ENCODE measurements at places on chromosomes 5 and 9.
A peak's percentile ranks its signal among the peaks of the same experiment; 100 is the strongest.

GRCh38 chr5:133801955-133802751, 166.3 kb downstream of the C5orf15 start:
- no peak for DNase-seq

DNA sequence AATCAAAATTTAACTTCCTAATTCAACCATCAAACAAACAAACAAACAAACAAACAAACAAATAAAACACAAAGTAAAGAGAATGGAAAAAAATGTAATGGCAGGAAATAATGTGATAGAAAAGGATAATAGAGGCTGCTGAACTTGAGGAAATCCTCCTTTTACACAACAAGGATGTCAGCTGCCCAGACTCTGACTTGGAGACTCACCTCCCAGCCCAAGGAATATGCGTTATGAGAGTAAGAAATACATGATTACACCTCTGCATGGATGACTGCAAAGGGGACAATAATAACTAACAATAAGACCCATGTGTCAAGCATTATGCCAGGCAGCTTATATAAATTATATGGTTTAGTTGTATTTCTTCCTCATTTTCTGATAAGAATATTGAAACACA, 46.6 kb upstream of the JAK2 start:
- no peak for DNase-seq

DNA sequence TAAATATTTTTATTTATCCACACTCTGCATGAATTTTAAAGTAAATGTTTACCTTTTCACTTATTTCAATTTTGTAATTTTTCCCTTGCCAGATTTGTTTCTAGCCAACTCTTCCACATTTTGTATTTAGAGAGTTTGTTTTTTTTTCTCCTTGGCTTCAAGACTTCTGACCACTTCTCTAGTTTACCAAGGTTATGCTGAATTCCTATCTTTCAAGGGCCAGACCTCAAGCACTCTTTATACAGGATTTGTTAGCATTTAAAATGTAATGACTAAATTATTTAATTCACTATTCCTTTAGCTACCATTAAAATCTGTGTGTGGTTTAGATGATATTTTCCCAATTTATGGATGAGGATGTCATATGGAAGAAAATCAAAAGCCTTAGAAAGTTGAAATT, 42.5 kb downstream of the MEF2C start:
- DNase-seq: no peak

DNA sequence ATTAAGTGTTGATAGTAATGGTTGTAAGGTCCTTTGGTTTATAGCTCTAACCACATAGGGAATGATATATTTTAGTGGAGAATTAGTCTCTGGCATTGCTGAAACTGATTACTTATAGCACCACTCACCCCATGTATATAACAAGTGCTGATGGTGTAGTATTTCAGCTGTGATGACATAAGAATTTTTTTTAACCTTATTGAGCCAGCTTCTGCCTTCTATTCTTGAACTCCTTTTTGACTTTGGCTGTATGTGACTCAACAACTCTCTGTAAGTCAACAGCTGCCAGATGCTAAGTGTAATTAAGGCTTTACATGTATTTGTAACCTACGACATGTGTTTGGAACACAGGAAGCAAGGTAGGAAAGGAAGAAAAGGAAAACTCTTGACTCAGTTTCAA, 929.6 kb upstream of the WWC1 start:
- DNase-seq: no peak

DNA sequence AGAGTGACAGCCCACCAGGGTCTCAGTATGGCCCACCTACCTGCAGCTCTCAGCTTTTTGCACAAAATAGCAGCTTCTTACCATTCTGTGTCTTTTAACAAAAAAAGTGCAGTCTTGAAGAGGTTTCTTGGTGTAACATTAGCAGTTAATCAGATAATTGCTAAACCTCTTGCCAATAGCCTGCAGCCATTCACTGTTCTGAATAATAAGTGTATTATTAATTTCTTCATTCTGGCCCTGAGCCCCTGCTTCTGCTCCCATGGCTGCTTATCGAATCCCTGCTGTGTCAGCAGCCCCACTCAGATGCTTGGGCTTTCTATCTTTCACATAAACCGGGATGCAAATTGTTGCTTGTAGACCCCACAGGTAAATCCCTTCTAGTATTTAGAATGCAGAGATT, 485.9 kb downstream of the CAAP1 start:
- DNase-seq: no peak

DNA sequence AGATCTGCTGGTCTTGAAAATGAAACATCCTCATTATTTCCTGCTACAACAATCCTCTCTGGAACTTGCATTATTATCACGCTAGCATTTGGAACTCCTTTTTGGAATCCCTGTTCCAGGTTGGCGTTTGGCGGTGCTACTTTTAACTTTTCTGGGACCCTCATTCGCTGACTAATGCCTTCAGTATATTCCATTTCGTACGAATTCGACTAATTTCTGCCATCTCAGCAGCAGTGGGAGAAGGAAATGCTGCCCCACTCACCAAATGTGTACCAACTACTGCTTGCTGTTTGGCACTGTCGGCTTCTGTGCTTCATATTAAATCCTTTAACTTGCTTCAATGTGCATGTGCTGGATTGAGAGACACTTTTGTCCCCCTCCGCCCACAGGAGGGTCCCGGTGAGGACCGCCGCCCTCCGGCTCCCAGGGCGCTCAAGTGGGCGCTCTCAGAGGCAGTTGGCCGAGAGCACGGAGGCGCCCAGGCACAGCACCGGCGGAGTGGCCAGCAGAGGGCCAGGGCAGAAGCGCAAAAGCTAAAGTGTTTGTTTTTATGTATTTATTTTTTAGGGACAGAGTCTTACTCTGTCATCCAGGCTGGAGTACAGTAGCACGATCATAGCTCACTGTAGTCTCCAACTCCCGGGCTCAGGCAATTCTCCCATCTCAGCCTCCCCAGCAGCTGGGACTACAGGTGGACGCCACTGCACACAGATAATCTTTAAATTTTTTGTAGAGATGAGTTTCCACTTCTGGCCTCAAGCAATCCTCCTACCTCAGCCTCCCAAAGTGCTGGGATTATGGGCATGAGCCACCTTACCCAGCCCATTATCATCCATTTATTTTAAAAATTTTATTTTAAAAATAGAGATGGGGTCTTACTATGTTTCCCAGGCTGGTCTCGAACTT, 11.9 kb downstream of the PDE6A start:
- no peak for DNase-seq

DNA sequence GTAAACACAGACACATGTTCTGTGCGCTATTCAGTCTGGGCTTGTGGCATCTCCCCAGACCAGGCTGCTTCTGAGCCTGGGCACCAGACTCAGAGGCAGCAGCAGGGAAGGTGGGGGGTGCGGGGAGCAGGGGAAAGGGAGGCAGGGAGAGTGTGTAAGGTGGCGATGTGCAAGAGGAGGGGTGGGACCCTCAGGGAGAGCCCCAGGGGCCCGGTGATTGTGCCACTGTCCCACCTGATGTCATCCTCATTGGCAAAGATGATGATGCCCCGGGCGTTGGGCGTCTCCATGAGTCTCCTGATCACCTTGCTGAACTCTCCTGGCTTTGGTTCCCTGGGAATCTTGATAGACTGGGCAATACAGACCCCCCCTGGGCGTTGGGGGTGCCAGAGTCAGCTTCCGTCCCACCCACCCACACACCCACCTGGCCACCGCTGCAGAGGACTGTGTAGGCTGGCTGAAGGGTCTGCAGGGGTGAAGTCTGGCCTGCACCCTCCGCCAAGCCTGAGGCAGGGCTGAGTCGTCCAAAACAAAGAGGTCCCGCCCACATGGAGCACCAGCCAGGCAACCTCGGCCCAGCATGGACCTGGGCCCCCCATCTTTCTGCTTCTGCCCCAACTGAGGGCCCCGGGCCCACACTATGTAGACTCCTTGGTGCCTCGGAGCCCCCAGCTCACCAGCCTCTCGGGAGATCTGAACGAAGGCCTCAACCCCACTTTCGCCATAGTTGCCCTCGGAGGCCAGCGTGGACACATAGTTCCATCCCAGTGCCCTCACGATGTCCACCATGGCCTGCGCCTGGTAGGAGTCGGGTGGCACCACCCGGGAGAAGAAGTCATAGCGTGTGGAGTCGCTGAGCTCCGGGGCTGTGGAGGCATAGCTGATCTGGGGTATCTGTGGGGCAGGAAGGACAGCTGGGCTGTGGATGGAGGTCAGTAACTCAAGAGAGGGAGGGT, 3.7 kb downstream of the GRM6 start:
- no peak for DNase-seq

GRCh38 chr9:21974722-21975409, 19.3 kb downstream of the CDKN2A start:
- DNase-seq: no peak

GRCh38 chr5:1783216-1783554, 16.5 kb downstream of the MRPL36 start:
- DNase-seq: peak; percentile 63

DNA sequence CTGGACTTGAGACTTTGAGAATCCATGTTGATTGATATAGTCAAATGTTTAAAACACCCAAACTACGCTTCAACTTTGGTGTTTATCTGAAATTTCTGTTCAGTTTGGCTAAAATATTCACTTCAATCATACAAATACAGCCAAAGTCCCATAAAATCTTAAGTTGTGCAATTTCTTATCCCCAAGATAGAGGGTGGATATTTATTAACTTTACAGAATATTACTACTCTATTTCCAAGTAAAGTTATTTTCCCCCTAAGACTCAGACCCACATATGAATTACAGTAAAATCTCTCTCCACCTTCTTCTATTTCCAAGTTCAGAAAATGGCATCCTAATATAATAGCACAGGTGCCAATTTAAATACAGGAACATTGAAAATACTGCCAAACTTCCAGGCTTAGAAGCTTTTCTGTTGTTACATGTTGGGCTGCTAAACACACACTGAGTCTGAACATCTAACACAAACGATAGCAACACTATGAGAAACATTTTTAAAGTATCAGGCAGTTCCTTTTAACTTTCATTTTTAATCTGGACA, 290.3 kb downstream of the EBF1 start:
- no peak for DNase-seq

DNA sequence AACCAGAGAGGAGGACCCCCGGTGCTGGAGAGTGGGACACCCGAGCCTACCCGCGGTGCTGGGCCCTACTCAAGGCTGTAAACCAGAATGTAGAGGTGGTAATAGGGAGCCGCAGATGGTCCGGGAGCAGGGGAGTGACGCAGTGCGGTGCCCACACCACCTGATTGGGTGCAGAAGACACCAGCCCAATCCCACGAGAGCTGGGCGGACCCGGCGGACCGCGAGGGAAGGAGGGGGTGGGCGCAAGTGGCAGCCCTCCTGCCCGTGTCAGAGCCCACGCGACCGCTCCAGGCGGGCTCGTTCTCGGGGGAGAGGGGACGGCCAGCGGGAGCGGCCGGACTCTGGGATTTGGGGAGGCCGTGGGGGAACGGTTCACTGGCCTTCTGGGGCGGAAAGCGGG, 71.2 kb downstream of the C9orf50 start:
- no peak for DNase-seq

DNA sequence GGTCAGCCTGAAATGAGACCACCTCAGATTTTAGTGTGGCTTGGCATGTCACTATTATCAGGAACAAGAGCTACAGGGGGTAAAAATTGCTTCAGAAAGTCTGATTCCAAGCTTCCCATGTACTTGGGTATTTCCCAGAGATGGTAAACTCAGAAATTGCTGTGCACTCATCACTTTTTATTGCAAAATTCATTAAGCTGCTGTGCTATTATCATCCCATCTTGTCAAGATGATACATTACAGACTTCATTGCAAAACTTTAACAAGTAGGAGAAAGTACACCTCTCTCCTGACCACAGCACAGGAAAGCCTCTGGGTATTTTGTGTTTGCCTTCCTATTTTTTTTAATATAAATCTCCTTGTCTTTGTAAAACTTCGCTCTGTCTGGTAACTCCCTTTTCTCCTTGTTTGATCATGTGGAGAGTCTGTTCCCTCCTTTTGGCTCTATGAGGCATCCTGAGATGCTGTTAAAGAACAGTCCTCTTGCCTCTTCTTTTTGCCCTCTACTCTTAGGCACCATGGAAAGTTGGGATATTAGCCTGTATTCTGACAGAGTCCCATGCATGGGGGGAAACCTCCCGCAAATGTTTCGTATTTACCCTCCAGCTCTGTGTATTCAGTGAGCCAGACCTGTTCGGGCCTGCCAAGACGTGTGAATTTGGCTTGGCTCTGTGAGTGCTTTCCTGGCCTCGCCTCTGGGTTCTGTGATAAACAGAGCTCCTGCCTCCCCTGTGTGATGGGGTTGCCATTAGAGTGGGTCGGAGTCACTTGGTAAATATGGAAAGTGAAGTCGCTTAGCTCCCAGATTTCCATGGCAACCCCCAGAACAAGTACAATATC, 260.7 kb downstream of the NR3C1 start:
- DNase-seq: no peak

DNA sequence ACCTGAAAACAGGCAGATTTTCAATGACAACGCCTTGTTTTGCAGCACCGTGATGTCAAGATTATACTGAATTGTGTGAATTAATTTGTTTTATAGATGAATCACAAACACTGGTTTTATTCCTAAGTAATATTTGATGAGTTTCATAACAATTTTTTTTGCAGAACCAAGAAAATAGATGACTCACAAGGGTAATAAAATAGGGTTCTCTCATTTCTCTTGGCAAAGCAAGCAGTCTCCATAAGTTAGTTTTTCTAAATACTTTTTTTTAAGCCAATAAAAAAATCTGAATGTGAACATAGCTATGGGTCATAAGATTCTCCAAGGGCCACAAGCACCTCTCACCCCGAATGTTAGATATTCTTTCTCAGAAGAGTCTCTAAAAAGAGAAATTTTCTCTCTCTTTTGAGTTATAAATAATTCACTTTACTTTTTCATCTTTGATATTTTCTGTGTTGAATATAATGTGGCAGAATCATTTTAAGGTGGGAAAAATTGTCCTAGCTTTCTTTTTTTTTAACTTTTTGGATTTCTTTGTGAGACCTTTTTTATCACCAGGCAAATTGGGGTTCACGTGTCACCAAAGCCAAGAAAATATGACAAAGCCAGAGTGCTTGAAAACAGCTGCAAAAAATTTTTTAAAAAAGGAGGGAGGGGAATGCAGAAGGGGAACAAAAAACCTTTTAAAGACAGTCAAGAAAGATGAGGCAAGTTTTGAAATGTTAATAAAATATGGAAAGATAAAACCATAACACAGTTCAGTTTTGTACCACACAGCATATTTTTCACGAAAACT, 174.6 kb upstream of the DAPK1 start:
- DNase-seq: no peak

DNA sequence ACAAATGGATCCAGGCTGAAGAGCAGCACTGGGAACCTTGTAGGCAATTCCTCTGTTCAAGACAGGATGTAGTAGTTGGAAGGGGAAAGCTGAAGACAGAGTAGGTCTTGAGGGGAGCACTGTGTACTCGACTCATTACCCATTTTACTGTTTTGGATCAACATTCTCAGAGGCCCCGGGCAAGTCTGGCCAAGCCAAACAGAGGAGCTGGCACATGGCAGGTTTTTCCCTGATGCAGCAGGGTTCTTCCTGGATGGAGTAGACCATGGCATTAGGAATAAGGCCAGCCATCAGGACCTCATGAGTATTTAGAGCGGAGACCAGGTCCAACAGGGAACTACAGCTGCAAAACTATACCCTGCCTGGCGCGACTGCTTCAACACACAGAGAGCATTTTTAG, 4.4 kb downstream of the SVEP1 start:
- no peak for DNase-seq

GRCh38 chr5:74587300-74587699, 53.2 kb downstream of the ENC1 start:
- no peak for DNase-seq
